ENCODE measurements at places on chromosomes 11 and 22. TPM values are rescaled to one million over a fixed set of nuclear protein-coding genes. Genes with fewer than 3 reads are reported as not detected.

DNA sequence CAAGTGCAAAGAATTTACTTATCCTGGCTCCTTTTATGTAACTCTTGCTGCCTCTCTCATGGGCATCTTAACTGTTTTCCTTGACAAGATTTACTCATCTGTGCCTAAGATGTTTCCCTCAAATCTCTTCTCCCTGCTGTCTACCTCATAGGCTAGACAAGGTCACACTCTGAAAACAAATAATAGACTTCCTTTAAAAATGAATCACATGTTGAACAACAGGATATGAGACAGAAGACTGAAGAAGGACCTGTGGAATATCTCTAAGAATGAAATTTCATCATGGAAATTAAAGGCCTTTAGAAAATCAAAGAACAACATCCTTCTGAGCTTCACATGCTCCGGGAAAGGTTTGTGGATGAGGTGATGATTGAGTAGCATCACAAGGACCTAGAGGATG, 6.0 kb upstream of the SCGB2A2 start:
- no peaks in the 10 kb centered on the region for H3K36me3 ChIP-seq
- no peaks in the 10 kb centered on the region for H3K4me1 ChIP-seq
- peaks cover 2% of the 10 kb centered on the region for H3K27me3 ChIP-seq

SAMM50 gene
- total RNA-seq, result 63.4 TPM

GRCh38 chr11:70547821-70548670, 149.7 kb downstream of the CTTN start:
- peaks cover 20% of the 10 kb centered on the region for H3K4me1 ChIP-seq
- H3K27me3 ChIP-seq, result no peaks in the 10 kb centered on the region
- no peaks in the 10 kb centered on the region for H3K36me3 ChIP-seq

KIRREL3 gene
- 0.91 TPM for total RNA-seq

DNA sequence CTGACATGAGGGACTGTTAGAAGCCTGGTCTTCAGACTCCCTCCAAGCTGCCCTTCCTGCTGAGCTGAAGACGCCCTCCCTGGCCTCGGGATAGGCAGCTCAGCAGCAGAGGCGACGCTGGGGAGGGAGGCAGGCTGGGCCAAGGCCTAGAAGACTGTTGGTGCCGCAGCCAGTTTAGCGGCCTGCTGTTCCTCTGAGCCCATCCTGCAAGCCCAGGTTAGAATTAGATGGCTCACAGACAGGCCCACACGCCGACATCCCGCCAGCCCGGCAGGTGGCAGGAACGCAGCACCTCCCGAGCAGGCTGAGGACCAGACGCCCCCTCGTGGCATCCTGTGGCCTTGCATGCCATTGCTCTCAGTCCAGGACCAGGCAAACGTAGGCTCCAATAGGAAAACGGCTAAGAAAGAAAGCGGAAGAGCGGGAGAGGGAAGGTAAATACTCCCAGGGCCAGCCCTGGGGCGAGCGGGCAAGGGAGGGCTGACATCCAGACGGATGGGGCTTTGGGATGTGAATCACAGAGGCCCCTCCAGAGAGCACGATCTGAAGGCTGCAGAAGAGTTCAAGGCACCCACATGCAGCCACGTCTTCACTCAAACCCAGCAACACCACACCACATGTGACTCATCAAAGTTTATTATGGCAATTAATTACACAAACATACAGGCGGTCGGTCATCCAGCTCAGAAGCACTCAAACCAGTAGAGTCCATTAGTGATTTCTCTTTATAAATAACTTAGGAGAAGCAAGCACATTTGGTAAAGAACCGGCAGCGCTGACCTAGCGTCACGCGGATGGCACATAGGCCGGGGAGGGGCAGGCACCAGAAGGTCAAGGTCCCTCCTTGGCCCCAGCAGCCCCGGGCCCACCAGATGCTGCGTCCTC, 27.6 kb downstream of the CD5 start:
- H3K4me1 ChIP-seq, result peaks cover 13% of the 10 kb centered on the region
- peak; percentile 76 for DNase-seq
- peaks cover 13% of the 10 kb centered on the region for H3K27me3 ChIP-seq
- no peak overlapping the region for H3K27ac ChIP-seq

DNA sequence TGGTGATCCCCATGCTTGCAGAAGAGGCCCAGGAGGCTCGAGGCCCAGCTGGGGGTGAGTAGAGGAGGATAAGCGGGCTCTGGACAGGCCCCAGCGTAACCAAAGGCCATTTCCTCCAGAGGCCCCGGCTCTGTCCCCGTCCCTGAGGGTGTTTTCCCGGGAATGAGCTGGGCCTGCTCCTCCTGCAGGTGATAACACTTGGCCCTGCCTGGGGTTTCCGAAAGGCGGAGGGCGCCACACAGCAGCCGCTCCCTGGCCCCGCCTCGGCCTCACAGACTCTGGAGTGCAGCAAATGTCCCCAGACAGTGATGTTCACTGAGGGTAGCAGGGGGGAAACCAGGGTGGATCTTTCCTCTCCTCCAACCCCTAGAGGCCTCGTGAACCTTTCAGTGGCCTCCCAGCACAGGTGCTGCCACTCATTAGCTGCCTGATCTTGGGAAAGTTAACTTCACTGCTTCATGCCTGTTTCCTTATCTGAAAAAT, 10.5 kb upstream of the MGAT3 start:
- H3K36me3 ChIP-seq, result no peaks in the 10 kb centered on the region
- no peak overlapping the region for H3K27ac ChIP-seq
- H3K4me3 ChIP-seq, result no peak overlapping the region
- H3K4me1 ChIP-seq, result no peaks in the 10 kb centered on the region

- H3K4me3 ChIP-seq, result no peak overlapping the region
- no peak overlapping the region for H3K27ac ChIP-seq
- DNase-seq, result no peak
These were observed 101.1 kb upstream of the CRYBB3 start for GRCh38 chr22:25098445-25099081.

DNA sequence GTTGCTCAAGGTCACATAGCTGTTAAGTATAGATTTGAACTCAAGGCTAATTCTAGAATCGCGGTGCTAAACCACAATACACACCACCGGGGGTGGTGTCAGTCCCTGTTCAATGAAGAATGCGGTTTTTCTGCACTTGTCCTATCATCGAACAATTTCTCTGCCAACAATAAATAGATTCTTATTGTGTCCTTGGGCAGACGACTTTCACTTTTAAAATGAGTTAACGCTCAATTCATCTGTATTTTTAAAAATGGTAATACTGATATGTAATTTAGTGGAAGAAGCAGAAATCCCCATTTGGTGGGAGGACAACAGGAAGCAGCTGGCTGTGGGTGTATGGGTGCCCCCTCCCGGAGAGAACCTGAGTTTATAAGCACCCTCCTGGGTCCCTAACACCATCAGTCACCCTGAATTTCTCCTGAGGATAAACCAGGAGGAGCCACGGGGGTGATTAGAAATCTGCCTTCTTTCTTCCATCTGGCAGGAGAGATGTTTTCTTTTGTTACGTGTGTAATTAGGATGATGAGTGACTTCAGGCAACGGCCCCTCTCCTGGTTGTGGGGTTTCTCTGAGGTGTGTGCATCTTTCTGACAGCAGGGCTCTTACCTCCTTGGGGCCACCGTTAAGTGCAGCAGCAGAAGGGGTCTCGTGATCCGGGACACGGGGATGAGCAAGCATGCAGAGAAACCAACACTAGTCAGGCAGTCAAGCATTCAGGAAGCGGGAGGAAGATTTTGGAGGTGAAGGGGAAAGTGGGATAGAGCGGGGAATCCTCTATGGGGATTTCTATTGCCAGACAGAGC, 87.7 kb downstream of the GRAMD1B start:
- no peak for DNase-seq
- H3K27me3 ChIP-seq, result no peaks in the 10 kb centered on the region

FADD gene
- total RNA-seq, result 37.8 TPM

- no peak for DNase-seq
These were observed 547.6 kb downstream of the INSC start for GRCh38 chr11:15662285-15662684.

GRCh38 chr11:130246738-130247137, 68.0 kb downstream of the ZBTB44 start:
- no peaks in the 10 kb centered on the region for H3K4me1 ChIP-seq
- no peak overlapping the region for H3K27ac ChIP-seq
- no peak overlapping the region for H3K4me3 ChIP-seq
- no peaks in the 10 kb centered on the region for H3K27me3 ChIP-seq
- DNase-seq, result peak; percentile 48

TUBA8 gene
- total RNA-seq, result 0.79 TPM

- H3K36me3 ChIP-seq, result peaks cover 6% of the 10 kb centered on the region
- H3K27me3 ChIP-seq, result no peaks in the 10 kb centered on the region
- no peak for DNase-seq
- no peak overlapping the region for H3K4me3 ChIP-seq
These were observed 1.7 kb upstream of the TSSC4 start for GRCh38 chr11:2398664-2399355.

DNA sequence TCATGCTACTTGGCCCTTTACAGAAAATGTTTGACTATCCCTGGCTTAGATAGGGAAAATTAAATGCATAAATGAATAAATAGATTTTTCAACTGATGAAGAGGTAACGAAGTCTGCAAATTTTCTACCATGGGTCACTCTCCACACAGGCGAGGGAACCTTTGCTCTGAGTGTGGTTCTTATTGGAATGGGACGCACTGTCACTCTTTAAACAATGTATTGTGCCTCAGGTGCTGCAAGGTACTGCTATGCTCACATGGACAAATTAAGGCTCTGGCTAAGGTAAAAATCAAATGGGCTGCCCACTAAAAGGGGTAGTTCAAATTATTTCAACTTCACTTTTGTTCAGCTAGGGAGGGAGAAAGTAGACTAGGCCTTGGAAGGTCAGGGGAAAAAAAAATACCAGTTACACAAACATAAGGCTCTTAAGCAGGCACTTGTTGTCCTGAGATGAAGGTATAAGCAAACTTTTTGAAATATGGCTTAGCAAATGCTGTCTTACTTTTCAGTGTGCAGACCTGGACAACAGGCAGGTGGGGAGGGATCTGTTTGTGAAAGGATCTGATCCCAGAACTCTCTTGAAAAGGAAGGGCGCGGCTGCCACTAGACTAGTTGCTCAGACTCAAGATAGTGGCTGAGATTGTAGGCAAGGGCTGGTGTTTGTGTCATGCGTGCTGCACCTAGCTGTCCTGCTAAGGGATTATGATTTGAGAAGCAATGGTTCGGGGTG, 99.5 kb downstream of the ADAMTS15 start:
- no peaks in the 10 kb centered on the region for H3K4me1 ChIP-seq
- H3K4me3 ChIP-seq, result no peak overlapping the region
- DNase-seq, result no peak
- no peak overlapping the region for H3K27ac ChIP-seq
- no peaks in the 10 kb centered on the region for H3K27me3 ChIP-seq
- H3K36me3 ChIP-seq, result no peaks in the 10 kb centered on the region

MYRF gene
- 53.9 TPM for total RNA-seq

Measured in astrocyte (in vitro differentiated cells and primary cell).